Putamen (tissue), 1 donor: ENCODE measurements at places on chromosomes 1 and 21.

- DNase-seq = no peak
Measured at GRCh38 chr1:10437052-10437451, 6.8 kb downstream of the CENPS start.

DNA sequence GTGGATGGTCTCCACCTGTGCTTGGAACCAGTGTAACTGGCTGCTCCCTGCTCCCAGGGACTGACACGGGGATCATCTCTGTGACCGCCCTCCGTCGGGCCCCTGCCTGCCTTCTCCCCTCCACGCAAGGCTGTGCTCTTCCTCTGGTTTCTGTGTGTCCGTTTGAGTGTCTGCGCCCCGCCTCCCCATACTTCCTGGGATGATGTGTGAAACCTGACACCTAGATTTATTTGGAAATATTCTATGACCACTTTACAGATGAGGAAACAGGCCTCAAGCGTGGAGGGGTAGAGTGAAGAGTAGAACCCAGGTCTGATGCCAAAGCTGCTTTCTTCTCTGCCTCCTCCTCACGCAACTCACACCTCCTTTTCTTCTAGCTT lies 24.3 kb downstream of the LDLRAP1 start:
- DNase-seq = no peak

- DNase-seq = no peak
Measured at GRCh38 chr1:23837908-23838307, 12.7 kb upstream of the HMGCL start.

GRCh38 chr1:98104289-98104688 lies 183.5 kb upstream of the DPYD start:
- DNase-seq = no peak

DNA sequence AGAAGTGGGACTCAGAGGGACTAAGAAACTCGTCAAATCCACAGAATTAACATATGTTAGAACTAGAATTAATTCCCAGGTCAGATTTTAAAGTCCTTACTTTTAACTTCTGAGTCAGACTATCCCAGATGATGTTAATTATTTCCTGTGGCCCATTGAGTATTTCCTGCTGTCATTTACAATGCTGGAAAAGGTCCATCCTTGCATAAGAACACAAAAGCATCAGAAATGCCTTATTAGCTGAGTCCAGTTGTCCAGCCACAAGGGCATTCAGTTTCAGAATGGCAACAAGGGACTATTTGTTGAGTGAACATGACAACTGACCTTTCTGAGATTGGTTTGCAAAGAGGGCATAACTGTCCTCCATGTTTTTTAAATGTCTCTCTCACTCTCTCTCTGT lies 16.5 kb upstream of the HIVEP3 start:
- peak; percentile 31 for DNase-seq

GRCh38 chr21:16124378-16125138 lies 394.8 kb downstream of the USP25 start:
- DNase-seq = no peak

DNA sequence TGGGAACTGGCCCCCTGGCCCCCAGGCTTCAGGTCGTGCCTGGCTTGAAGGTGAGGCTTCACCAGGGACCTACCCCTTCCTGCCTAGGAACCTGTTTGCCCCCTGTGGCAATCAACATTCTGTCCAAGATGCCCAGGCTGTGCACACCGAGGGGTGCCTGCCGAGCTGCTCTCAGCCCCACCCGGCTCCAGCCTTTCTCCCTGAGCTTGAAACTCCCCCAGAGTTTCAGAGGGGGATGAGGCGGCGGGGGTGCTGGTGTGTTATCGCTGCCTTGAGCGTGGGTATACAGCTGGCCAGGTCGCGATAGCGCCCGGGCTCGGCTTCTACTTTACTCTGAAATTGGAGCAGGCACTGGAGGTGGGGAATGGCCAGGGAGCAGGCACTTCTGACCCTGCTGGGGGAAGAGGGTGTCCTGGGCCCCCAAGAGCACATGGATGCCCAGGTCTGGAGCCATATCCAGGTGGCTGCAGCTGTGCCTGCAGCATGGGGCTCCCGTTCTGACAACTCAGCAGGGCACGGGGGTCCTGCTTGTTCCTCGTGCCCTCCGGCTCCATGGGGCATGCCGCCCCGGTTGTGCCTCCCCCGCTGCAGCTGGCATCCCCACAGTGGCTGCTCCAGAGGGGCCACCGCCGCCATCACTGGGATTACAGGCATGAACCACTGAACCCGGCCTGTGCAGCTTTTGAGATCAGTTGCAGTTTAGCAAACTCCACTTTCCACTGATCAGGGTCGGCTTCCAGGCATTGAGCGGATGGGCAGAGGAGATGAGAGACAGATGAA lies 29.8 kb downstream of the RYR2 start:
- DNase-seq = no peak

DNA sequence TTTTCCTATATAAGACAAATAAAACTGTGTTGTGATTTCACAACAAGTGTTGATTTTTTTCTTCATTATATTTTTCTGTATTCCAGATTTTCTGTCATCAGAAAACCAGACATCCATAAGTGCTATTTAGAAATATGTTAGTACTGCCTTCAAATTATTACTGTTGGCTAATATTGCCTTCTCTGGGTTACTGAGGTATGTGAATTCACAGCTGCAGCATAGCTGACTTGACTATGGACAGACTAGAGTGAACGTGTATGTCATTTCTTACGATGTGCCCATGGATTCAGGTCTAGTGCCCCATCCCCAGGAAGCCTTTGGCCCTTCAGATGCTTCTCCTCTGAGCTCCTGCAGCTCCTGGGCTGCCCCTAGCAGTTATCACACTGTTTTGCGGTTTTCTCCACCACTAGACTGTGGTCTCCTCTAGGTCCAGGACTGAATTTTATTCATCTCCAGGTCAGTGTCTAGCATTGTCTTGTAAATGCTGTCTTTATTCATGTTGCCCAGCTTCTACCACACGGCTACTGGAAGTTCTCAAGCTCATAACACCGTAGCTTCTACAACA lies 118.5 kb downstream of the FGGY start:
- DNase-seq = no peak

DNA sequence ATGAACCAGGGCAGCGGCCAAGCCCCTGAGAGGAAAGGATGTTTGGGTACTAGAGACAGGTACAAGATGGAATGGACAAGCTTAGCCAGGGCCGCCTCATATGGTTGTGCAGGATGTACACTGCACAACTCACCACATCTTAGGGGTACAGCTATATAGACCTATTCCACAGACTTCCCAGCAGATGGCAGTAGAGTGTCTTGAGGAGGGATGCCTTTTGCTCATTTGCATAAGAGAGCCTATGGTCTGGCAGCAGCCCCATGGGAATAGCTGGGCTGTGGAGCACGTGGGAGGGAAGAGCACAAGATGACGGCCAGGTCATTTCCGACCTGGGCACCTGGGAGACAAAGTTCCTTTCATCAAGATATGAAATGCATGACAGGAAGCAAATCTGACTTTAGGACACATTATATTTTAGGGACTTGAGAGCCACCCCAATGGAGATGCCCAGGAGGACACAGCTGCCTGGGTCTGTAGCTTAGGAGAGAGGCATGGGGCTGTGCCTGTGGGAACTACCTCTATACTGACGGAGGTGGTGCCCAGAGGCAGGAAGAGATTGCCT lies 215.5 kb downstream of the KCNJ6 start:
- DNase-seq = peak; percentile 12
